ENCODE measurements at places on chromosomes 7 and 10.

- DNase-seq: no peak
These were observed 99.9 kb upstream of the BAIAP2L1 start for GRCh38 chr7:98500764-98501163.

DNA sequence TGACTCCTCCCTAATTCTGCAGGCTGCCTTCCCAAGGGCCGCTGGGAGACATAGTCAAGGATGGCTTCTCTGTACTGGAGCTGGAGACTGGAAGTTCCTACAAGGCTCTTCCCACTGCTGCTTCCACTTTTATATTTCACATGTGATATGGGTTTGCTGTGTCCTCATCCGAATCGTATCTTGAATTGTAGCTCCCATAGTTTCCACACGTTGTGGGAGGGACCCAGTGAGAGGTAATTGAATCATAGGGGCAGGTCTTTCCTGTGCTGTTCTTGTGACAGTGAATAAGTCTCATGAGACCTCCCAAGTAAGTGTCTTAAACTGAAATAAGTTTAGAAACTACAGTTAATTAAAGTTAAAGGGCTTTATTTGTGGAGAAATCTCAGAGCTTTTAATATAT lies 47.0 kb upstream of the BICC1 start:
- no peak for DNase-seq

- no peak for DNase-seq
These were observed 663.6 kb downstream of the PARD3 start for GRCh38 chr10:34151481-34151880.

DNA sequence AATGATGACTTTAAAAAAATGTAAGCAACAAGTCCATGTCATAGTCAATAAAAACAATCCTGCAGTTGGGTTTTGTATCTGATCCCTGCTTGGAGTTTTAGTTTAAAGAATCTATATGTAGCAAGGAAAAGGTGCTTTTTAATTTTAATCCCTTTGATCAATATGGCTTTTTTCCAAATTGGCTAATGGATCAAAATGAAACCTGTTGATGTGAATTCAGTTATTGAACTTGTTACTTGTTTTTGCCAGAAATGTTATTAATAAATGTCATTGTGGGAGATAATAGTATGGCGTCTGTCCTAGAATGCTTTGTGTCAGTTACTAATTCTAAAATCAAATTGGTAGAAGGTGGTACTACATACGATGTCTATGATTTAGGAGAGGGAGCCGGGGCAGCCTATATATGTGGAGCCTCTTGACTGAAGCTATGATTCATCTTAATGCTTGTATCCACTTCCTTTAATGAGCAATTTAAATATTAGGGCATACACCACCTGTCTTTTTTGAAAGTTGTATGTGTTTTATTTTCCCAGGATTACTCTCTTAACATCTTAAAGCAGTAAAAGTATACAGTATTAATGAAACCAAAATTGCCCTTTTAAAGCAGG lies 10.3 kb upstream of the PBLD start:
- DNase-seq: no peak

- DNase-seq: no peak
These were observed 49.5 kb upstream of the PPP2R2D start for GRCh38 chr10:131851346-131851745.

DNA sequence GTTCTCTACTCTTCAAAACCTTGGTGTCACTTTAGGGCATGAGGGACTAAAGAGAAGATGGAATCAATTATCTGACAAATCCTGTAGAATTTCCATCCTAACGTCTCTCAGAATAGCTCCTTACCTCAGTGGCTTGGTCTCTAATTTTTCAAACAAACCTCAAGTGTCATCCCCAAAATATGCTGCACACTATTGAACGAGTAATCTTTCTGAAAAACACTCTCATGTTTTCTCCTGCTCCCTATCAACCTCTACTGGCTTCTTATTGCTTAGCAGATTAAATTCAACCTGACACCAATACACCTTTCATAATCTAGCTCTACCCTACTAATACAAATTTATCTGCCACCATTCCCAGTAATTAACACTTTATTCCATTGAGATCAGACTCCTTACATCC lies 8.5 kb downstream of the CNOT4 start:
- DNase-seq: no peak

DNA sequence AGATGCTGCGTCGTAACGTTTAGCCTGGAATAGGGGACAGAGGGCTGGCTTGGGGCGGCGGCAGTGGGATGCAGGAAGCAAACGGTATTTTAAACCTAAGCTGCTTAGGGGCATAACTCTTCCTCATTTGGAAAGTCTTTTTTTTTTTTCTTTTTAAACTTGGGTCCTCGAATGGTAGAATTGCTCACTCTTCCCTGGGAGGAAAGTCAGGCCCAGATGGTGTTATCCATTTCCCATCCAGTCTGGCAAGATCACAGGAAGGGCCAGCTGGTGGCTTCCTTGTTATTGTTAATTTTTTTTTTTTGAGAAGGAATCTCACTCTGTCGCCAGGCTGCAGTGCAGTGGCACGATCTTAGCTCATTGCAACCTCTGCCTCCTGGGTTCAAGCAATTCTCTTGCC lies 56.6 kb downstream of the TMEM209 start:
- DNase-seq: no peak

DNA sequence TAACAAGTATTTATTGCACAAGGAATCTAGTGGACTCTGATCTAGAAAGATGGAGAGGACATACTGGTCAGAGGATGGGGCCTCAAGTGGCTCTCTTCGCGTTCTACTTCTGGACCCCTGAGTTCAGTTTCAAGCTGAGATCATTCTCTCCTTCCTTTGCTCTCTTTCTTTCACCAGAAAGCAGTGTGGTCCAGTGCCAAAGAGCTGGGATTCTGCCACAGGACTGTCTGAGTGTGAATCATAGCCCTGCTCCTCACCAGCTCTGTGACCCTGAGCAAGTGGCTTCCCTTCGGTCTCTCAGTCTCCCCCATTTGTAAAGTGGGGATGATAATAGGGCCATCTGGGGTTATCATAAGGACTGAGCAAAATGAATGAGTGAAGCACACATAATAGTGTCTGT lies 715.2 kb downstream of the SUGCT start:
- no peak for DNase-seq

DNA sequence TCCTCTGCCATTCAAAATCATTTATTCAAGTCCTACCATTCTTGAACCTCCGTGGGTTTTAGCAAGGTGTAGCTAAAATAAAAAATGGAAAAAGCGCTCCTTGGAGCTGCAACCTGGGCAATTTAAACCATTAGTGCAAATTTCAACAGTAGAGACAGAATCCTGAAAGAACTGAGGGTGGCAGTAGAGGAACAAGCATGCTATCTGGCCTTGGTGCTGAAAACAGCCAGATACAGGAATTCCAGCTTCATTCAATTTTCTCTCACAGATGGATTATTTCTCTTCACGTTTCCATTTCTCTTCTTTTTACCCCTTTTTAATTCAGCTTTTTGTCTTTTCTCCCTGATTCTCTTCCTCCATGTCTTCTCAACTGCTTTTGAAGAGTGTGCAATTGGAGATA lies 77.7 kb downstream of the OTUD1 start:
- DNase-seq: no peak
